ENCODE measurements at places on chromosomes 1 and 21.

DNA sequence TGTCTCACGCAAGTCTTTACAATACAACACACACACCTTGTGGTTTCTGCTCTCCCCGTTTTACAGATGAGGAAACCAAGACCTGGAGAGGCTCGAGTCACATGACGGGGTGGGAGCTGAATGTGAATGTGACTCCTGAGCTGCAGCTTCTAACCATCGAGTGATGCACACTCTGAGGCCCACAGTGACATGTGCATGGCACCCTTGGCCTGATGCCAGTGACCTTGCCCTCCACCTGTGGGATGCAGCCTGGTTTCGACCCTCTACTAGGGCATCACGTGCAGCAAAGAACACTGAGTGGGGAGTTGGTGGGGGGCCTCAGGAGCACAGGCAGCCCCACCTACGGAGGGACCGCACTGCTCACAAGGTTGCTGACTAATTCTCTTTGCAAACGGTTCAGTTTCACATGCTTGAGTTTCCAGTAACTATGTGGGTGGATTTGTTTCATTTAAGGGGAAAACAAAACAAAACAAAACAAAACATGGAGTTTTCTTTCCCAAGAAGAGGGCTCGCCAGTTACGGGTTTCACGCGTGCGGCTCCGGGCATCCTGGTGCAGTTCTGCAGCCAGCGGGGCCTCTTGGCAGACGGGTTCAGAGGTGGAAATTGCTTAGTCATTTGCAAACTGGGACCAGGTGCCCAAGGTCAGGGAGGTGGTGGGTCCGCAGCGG, 22.9 kb downstream of the SPSB1 start:
- DNase-seq, result peak; percentile 83

GRCh38 chr1:12316331-12316730, 86.5 kb downstream of the VPS13D start:
- DNase-seq, result peak; percentile 66

GRCh38 chr1:227740401-227740960, 5.2 kb downstream of the SNAP47 start:
- DNase-seq, result no peak

DNA sequence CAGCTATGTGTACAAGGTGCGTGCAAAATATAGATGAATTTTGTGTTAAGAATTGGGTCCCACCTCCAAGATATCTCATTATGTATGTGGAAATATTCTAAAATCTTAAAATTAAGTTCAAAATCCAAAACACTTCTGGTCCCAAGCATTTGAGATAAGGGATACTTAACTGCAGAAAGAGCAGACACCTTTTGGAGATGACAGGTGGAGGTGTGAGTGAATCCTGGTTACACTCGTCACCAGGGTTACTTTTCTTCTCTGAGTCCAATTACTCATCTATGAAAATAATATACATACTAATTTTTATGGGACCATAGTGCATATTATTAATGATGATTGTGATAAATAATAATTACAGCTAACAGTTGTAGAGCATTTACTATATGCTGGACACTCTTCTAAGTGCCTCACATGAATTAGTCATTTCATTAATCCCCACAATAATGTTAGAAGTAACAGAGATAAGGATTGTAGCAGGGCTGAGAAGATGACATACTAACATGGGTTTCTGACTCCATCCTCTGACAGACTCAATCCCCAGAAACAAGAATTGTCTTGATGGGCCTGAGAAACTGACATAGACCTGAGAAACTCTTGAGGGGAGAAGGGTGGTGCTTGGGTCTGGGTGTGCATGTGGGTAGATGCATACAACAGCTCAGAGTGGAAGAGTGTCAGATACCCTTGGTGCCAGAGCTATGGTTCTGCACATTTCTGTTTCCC, 8.3 kb upstream of the FASLG start:
- DNase-seq, result no peak

GRCh38 chr21:23524685-23525084, 2082.6 kb downstream of the MRPL39 start:
- DNase-seq, result no peak

- DNase-seq, result no peak
Observed at GRCh38 chr1:18170444-18170843, 62.8 kb downstream of the IGSF21 start.

GRCh38 chr1:167165948-167166689, 54.6 kb upstream of the POU2F1 start:
- DNase-seq, result no peak

DNA sequence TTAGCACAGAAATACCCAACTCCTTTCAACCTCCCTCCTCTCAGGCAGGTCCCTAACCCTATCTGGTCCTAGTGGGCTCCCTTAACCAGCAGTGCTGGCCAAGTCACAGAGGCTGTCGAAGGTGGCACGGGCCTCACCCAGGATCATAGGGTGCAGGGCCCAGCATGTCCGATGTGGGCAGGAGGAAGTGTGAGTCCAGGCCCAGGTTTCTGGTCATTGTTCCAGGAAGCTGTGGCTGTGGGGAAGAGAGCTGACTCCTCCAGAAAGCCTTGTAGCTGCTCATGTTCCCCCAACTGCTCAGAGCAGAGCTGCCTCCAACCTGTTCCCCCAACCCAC, 2.4 kb downstream of the CCDC17 start:
- no peak for DNase-seq

DNA sequence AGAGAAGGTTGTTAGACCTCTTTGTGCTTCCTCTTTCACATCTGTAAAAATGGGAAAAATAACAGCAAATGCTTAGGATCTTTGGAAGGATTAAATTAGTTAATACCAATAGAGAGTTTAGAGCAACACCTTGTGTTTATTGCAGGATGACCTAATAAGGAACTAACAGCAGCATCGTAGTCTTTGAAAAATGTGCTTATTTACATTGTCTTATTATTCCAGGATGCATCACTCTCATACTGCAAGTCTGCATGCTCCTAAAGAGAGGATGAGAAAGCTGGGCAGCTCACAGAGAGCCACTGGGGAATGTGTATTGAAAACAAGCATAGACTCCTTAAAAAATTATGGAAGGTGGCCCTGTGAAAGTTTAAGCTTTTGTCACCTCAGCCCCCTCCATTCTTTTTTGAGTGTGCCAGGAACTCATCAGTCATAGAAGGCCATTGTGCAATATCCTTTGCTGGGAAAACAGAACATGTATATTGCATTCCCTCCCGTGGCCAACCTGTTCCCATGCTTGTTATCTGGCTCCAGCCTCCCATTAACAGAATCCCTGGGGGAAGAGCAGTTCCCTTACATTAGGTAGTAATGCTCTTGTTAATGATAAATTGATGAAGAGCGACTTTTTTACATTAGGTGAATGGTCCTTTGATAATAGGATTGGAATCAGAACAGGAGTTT, 180.7 kb downstream of the ZNF326 start:
- peak; percentile 2 for DNase-seq

- no peak for DNase-seq
Observed at GRCh38 chr21:15442743-15443469, 286.9 kb upstream of the USP25 start.

DNA sequence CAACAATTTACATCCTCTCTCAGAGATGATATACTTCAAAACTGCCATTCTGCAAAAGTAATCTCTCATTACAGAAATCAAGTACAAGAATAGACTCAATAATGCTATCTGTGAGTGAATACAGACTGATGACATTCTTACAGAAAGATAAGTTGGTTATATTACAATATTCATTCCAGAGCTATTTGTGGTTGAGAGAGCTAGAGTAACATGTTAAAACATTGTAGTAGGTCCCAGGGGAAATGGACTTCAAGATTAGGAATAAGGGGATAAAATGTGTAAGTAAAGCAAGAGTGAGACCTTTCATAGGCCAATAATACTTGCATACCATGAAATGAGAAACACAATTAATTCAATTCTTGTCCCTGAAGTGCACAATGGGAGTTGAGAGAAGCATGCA, 1.5 kb downstream of the F13B start:
- DNase-seq, result peak; percentile 84

DNA sequence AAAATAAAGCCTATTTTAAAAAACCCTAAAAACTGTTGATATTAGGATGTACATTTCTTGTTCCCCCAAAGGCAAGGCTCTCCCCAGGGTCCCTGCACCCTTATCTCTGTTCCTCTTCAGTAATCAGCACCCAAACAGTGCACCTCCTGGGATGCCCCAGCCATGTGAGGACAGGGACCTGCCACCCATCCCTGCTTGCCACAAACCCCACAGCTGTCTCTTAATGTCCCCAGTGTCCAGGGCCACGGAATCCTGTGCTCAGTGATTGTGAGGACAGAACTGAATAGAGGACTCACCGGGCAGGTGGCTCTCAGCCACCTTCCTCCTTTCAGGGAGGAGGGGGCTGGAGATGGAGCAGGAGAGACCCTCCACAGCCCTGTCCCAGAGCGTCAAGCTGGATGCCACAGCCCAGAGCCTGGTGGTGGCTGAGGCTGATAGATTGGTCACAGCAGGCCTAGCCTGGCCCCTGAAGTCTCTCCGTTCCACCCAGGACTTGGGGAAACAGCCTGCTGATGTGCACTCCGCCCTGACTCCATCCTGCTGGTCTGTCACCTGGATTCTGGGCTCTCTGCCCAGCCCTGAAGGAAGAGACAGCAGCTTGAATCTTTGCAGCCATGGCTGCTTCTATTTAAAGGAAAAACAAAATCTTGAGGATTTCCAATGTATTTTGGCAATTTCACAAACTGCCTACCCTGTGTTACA, 23.1 kb downstream of the RNF187 start:
- no peak for DNase-seq

DNA sequence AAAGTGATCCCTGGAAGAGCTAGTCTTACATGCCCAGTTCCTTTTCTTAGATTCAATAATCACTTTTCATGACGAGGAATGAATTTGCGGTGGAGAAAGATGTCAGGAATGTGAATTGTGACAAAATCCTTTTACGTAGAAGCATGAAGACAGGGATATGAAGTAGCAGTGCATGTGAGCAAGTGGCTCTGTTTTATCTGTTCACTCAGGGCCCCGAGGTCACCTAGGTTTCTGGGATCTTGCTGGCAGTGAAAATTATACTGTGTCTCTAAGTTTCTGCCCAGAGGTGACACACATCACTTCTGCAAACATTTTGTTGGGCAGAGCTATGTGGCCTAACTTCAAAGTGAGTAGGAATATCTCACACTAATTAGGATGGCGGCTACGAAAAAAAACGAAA, 79.3 kb downstream of the USP25 start:
- no peak for DNase-seq

GRCh38 chr1:208132287-208132882, 111.8 kb downstream of the PLXNA2 start:
- DNase-seq, result peak; percentile 82

- no peak for DNase-seq
Observed at GRCh38 chr1:226953175-226953800, 13.2 kb downstream of the COQ8A start.

DNA sequence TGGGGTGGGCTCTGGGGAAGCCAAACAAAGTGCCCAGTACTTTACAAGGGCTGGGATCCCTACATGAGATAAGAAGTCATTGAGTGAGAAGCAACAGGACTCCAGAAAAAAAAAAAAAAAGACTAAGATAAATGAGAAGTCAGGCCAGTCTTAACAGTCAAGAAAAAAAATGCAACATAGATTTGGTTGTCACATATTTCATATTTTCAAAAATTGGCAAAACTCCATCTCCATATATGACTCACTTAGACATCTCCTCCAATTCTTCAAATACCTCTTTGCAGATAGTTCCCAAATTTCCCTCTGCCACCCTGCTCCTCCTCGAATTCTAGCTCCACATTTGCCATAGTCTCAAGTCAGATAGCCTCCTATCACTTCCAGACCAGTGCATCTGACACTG, 20.9 kb upstream of the SIPA1L2 start:
- DNase-seq, result peak; percentile 21

DNA sequence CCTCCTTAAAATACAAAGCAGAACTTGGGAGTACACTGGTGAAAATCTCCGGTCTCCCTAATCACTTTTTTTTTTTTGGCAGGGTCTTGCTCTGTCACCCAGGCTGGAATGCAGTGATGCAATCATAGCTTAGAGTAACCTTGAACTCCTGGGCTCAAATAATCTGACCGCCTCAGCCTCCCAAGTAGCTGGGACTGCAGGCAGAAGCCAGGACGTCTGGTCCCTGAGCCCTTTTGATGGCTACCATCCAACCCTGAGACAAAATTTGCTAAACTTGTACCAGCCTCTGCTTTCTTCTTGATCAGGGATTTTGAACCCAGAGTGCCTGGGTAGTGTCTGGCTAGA, 4.1 kb downstream of the L1TD1 start:
- peak; percentile 35 for DNase-seq

DNA sequence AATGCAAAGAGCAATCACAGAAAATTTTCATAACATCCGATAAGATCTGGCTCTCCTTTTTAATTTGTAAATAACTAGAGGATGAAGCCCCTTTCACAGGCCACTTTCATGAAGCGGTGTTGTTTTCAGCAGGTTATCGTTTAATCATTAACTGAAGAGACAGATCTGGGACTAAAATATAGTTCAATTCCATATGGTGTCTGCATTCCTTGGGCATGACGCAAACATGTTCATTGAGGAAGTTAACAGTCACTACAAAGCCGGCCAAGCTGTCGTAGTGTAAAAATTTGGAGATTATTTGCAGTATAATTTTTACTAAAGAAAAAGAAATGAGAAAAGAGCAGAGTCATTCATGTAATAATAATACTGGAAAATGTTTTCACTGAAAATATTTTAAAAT, 565.2 kb upstream of the ADAMTS5 start:
- DNase-seq, result peak; percentile 36

GRCh38 chr1:175802407-175803123, 59.2 kb upstream of the TNR start:
- no peak for DNase-seq

DNA sequence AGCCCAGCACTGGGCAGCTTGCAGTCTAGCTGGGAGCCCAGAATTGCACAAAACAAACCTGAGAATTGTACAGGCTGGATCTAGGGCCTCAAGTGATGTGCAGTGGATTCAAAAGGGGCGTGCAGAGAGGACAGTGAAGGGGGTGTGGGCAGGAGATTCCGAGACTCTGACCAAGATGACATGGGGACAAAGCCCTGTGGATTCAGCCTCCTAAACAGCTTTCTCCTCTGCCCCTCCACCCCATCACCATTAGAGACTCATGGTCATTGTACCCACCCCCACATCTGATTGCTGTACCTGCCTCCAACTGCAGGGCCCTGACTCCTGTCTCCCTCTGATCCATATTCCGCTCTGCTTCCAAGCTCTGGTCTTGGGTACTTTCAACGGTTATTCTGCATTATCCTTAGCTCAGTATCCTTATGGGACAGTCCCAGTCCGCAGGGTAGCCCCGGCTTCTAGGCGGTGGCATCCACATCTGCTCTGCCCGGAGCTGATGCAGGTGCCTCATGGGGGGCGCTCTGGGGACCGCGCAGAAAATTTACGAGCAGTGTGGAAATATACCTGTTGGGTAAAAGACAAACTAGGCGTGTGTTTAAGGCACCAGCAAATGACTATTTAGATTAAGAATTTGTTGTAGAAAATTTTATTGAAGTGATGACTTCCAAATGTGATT, 1.7 kb upstream of the BMP8A start:
- DNase-seq, result no peak

- no peak for DNase-seq
Observed at GRCh38 chr1:87478231-87478630, 149.6 kb downstream of the LMO4 start.

- no peak for DNase-seq
Observed at GRCh38 chr21:17494051-17494450, 18.8 kb upstream of the CXADR start.

DNA sequence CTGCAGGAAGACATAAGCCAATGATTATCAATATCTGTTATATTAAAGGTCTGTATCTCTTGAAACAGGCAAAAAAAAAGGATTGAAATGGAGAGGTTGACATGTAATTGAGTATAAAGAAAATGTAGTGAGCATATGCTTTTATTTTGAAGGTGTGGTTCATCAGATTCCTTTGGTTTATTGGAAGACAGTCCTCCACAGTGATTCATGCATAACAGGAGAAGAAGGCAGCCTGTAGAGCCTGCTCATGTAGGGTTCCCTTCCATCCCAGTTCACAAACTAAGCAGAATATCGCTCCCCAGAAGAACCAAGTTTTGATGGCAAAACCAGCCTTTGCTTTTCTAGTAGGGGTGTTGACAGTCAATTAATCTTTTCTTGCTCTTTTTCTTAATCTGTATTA, 1016.8 kb upstream of the ADGRL4 start:
- no peak for DNase-seq
